ENCODE measurements at places on chromosomes 5 and 9.

DNA sequence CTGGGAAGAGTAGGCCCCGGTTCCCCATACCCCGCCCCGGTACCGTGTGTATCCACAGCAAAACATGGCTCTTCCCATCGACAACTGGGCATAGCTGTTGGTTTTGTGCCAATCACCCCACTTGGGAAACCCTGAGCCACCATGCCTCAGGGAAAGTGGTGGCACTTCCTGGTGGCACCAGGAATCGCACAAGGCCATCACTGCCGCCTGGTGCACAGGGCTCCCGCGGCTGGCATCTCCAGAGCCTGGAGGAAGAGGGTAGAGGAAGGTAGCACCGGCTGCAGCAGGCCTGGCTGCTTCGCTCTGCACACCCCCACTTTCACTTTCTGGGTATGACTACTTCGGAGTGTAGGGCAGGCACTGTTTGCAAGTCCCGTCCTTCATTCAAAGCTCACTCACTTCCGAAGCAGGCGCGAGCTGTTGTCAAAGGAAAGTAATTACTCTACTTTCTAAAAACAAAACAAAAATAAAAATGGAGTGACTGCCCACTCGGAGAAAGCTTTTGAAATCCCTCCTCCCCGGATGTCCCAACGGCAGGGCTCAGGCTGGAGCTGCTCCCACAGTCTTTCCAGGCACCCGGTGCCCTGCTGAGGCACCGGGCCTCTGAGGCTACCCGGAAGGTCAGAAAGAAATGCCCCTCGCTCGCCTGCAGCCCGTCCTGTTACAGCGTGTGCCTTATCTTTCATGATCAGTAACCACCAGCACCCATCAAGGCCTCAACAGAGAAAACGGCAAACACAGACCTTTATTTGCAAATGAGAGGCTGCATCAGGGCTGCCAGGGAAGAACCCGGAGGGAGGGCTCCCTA is 2.0 kb downstream of the BRD3 start:
- ATAC-seq = no peak

DNA sequence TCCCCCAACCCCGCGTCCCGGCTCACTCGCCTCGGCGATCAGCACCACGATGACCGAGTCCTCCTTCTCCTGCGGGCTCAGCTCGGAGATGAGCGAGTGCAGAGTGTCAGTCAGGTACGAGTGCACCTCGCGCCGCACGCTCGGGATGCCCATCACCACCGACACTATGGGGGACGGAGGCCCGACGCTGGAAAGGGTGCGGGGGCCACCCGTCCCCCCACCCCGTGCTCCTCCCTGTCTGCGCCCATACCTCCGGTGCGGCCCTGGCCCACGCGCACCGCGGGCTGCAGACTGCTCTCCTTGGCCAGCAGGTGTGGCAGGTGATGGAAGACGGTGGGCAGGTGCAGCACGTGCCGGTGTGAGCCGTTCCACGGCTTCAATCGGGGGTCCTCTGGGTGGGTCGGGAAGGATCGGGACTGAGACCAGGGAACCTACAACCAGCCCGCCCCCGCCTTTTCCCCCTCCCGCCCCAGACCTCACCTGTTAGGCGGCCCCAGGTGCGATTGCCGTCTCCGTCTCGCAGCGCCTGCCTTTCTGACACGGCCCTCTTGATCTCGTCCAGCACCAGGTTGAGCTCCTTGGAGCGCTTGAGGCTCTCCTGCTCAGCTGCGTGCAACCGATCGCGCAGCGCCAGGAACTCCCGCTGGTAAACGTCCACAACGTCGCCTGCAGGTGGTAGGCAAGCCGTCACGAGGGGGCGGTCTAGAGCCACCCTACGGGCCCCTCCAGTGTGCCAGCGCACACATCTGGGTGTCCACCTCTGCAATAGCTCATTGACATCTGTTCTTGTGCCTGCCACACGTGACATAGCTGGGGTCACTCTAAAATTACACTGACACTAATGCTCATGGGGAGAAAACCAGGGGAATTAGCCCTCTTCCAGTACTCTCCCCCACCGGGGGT is 5.1 kb downstream of the MGAT4B start:
- ATAC-seq = peak; percentile 38

- no peak for ATAC-seq
These were observed 65.7 kb upstream of the EIF4EBP3 start for GRCh38 chr5:140481758-140482157.

GRCh38 chr9:86078731-86079130 is 20.6 kb downstream of the GOLM1 start:
- ATAC-seq = no peak
